Progenitor cell of endocrine pancreas (in vitro differentiated cells): ENCODE measurements at places on chromosomes 3 and 15. TPM values are rescaled to one million over a fixed set of nuclear protein-coding genes. Genes with fewer than 3 reads are reported as not detected.

DNA sequence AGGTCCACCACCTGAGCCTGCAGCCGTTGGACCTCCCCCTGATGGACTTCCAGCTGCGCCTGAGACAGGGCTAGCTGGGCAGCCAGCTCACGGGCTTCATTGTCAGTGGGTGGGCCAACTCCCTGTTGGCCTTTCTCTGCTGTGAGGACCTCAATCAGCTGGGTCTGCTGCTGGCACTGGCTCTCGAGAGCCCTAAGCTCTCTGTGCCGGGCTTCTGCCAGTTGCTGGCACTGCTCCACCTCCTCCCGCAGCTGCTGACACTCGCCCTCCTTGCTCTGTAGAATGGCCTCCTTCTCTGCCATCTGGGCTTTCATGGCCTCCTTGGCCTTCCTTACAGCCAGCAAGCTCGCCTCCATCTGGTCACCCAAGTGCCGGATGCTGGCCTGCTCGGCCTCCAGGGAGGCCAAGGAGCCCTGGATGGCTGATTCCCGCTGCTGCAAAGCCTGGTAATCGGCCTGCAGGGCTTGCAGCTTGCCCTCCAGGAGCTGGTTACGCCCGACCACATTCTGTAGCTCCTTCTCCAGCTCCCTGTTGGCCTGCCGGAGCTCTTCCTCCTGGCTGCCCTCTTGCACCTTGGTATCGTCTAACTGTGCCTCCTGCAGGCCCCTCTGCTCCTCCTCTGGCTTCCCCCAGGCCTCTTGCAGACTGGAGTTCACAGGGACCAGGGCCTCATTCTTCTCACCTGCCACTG lies 23.8 kb downstream of the CXCR6 start:
- no peak for DNase-seq

DNA sequence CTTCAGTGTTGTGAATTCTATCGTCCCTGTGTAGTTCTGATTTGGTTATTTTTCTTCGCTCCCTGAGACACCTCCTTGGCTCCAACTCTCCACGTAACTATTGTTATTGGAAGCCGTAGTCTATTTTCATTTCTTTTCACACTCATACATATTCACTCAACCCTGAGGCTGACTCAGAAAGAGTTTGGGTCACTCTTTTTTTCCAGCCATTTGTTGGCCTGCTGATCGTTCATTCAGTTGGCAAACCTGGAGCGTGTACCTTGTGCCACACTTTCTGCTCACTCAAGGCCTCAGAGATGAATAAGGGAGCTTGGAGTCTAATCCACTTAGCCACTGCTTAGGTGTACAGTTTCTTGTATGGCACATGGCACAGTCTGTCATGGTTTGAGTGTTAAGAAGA lies 22.4 kb downstream of the GYG1 start:
- no peak for DNase-seq

- no peak for DNase-seq
These were observed 1.5 kb downstream of the RHOA start for GRCh38 chr3:49410066-49410845.

- DNase-seq: no peak
These were observed 57.4 kb upstream of the POLR2M start for GRCh38 chr15:57649138-57649537.

DNA sequence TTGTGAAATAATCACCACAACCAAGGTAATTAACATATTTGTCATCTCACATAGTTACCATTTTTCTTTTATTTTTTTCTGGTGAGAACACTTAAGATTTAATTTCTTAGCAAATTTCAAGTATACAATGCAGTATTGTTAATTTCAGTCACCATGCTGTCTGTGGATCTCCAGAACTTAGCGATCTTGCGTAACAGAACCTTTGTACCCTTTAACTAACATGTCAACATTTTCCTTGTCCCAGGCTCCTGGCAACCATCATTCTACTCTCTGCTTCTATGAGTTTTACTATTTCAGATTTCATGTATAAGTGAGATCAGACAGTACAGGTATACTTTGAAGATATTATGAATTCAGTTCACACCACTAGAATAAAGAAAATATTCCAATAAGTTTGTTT lies 154.4 kb downstream of the KCNAB1 start:
- DNase-seq: no peak

- DNase-seq: no peak
These were observed 10.0 kb downstream of the GATA2 start for GRCh38 chr3:128482666-128483656.

GRCh38 chr3:186983659-186984058 lies 53.3 kb downstream of the ST6GAL1 start:
- DNase-seq: no peak

- no peak for DNase-seq
These were observed 108.2 kb upstream of the KBTBD8 start for GRCh38 chr3:66889750-66890494.

Gene UBE2E2
- 32.5 and 41.5 TPM in 2 replicates for total RNA-seq

Gene IGSF11
- 2.2 and 2.5 TPM in 2 replicates for total RNA-seq

- DNase-seq: no peak
These were observed 13.8 kb downstream of the XYLB start for GRCh38 chr3:38360345-38360744.

Gene VGLL3
- total RNA-seq: 1.9 and 2.0 TPM in 2 replicates

Gene CMTM6
- 50.6 and 52.7 TPM in 2 replicates for total RNA-seq

- DNase-seq: no peak
These were observed 55.4 kb downstream of the RASGRF1 start for GRCh38 chr15:79035111-79035601.

Gene A4GNT
- 3.1 and 3.4 TPM in 2 replicates for total RNA-seq

DNA sequence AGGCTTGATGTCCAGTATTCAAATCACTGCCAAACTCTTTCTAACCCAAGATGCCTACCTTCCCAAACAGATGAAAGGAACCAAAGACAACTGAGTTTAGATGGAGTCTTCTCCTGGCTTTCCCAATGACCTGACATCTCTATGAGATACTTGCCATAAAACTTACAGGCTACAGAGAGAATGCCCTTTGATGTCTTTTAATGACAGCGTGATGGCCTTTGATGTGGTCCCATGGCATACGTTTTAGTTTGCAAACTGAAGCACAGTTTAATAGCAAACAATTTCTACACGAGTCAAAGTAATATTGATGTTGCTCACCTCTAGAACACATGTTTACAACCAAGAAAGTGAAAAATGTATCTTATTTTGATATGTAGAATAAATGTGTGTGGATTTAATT lies 73.2 kb downstream of the ZIC4 start:
- no peak for DNase-seq

DNA sequence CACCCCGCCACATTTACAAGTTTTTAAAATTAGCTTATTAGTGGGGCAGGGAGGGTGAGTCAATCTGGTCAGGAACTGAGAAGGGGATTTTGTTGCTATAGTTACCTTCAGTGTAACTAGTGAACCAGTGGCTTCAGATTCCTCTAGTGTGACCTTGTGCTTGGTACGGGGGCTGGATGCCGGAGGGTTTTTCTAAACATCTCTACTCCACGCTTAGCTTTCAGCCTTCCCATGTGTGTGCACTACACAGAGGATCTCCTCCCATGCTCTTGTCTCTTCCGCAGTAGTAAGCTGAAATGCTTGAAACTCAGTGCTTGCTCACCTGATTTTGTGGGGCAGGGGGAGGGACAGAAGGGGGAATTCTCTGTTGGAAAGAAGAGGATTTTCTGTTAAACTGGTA lies 67.9 kb upstream of the AKAP13 start:
- no peak for DNase-seq

Gene QARS1
- total RNA-seq: 402 and 417 TPM in 2 replicates

Gene GXYLT2
- 6.0 and 7.4 TPM in 2 replicates for total RNA-seq

Gene CHRD
- 10.2 and 13.0 TPM in 2 replicates for total RNA-seq

DNA sequence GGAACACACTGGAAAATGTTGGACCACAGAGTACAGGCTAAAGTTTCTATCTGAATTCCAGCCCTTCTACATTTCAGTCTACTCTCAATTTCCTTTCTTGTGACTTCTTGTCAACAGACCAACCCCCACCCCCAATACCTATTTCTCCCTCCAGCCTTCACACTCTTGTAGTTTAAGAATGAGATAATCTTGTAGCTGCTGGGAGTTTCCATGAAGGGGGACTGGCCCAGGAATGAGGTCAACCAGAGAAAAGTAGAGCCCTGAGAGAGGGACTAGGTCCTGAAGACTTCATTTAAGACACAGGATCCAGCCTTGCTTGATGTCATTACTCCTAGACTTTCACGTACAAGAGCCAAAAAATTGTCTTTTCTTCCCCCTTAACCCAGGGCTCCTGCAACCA lies 29.5 kb upstream of the FAM107A start:
- DNase-seq: no peak

Gene DUOXA2
- total RNA-seq: not detected in 2 replicates

DNA sequence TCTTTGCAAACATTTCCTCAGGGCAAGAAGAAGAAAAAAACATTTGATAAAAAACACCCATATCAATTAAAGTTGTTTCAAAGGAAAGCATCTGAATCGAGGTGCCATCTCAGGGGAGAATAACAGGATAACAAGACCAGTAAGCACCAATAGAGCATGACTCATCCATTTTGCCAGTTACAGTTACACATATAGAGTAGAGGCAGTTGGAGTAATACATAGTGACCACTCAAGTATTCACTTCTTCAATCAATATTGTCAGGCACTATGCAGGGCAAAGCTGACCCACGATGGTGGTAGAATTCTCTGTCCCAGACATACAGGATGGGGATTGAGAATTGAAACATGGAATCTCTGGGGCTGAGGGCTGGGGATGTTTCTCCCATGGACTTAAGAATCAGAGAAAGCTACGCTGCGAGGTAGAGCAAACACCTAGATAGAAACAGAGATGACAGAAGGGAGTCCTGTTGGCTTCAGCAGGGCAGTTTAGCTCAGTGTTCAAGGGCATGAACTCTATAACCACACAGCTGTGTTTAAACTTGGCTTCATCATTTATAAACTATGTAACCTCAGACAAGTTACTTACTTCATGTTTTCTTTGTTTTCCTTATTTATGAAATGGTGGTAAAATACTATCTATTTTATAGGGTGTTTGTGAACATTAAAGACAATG lies 186.4 kb upstream of the NANOGP8 start:
- DNase-seq: no peak

Gene SLC12A8
- 9.2 and 10.7 TPM in 2 replicates for total RNA-seq

DNA sequence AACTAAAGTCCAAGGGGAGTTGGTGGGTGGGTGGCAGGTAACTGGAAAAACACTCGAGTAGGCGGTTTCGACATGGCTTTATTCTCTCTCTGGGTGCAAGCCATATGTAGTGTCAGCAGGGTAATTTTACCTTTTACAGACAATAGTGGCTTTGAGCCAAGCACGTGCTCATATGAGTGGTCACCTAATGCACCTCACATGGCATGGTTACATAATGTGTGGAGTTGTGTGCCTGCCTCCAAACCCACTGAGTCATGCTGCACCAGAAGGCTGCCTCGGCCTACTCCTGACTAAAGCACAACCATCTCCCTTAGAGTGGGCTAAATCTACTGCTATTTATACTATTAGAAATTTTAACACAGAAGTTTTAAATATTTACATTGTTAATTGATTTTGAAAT lies 16.5 kb downstream of the CCRL2 start:
- DNase-seq: no peak

- DNase-seq: no peak
These were observed 405.4 kb upstream of the TBL1XR1 start for GRCh38 chr3:177602601-177603147.

Gene TGM5
- not detected in 2 replicates for total RNA-seq

Gene TIMP4
- not detected in 2 replicates for total RNA-seq

Gene TF
- total RNA-seq: 3.8 and 4.4 TPM in 2 replicates

Gene DISP2
- 1.0 and 3.2 TPM in 2 replicates for total RNA-seq

GRCh38 chr3:126533506-126533905 lies 9.6 kb downstream of the CHST13 start:
- no peak for DNase-seq

Gene RBP2
- total RNA-seq: not detected in 2 replicates

Gene C15orf62
- total RNA-seq: 1.8 and 1.9 TPM in 2 replicates

GRCh38 chr15:72766780-72767179 lies 16.8 kb downstream of the ADPGK start:
- DNase-seq: no peak

Gene PATL2
- total RNA-seq: 0.73 TPM in 1 of 2 replicates, not detected in the other

GRCh38 chr15:38631119-38632075 lies 66.8 kb upstream of the RASGRP1 start:
- no peak for DNase-seq

Gene LRRC3B
- total RNA-seq: 0.29 and 0.60 TPM in 2 replicates

DNA sequence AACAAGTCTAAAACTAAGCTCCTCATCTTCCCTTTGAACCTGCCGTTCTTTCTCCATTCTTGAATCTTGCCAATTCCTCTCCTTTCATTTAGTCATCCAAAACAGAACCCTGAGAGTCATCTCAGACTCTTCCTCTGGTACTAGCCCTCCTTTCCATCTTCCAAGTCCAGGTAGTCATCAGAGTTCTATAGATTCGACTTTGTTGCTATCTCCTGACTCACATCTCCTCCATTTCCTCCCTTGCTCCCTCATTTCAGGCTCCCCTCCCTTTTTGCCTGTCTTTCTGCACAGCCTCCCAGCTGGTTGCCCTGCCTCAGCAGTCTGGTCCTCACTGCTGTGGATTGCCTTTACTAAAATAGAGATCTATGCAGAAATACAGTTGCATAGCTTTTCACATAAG lies 4.7 kb downstream of the ATG7 start:
- no peak for DNase-seq

- DNase-seq: no peak
These were observed 230.7 kb downstream of the UACA start for GRCh38 chr15:70532531-70533186.

GRCh38 chr3:9718118-9718517 lies 13.4 kb upstream of the BRPF1 start:
- no peak for DNase-seq

DNA sequence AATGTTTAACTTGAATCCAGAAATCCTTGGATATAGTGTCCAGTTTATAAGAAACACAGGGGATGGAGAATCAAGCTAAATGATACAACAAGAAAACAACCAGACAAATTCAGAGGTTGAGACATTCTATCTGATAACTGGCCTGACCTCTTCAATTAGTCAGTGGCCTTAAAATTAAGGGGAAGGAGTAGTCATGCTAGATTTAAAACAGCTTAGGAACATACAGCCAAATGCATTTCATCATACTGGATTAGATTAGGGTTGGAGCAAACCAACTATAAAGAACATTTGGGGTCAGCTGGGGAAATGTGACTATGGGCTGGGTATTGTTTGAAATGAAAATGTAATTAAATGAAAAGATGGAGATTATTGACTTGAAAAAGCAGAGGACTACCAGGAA lies 53.3 kb downstream of the PPARG start:
- DNase-seq: no peak
